ENCODE measurements at places on chromosomes 6 and 20.

DNA sequence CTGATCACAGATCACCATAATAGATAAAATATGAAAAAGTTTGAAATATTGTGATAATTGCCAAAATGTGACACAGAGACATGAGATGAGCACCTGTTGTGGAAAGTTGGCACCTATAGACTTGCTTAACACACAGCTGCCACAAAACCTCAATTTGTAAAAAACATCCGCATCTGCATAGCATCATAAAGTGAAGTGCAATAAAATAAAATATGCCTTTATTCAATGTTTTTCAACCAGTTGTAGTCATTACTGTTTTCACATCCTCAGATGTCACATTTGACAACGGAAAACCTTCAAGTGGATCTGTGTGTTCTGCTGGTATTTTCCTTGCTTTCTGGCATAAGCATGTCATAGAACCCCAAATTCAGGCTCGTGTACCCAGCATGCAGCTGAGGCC lies 50.2 kb upstream of the IFNGR1 start:
- no peak for DNase-seq

GRCh38 chr6:36800223-36801076 lies 38.8 kb downstream of the CPNE5 start:
- DNase-seq = no peak

GRCh38 chr6:3312604-3313231 lies 54.0 kb downstream of the PSMG4 start:
- no peak for DNase-seq

- DNase-seq = no peak
Measured at GRCh38 chr20:44856856-44857448, 28.6 kb upstream of the YWHAB start.

- DNase-seq = no peak
Measured at GRCh38 chr6:11766589-11767450, 11.8 kb downstream of the ADTRP start.

DNA sequence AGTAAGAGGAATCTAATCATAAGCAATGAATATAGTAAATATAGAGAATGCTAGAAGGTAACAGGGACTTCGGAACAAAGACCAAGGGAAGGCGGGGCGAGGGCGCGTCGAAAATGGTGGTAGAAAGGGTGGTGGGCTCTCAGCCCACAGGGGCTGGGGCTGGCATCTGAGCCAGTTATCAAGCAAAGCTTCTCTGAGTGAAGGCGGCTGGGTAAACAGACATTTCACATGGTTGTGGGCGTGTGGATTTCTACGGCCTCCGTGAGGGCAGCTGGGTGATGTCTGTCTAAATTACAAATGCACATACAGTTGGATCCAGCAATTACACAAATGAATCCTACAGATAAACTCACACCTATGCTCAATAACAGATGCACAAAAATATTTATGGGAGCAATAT lies 56.6 kb downstream of the TOX2 start:
- DNase-seq = no peak

GRCh38 chr6:165552248-165552736 lies 110.7 kb downstream of the PDE10A start:
- no peak for DNase-seq

DNA sequence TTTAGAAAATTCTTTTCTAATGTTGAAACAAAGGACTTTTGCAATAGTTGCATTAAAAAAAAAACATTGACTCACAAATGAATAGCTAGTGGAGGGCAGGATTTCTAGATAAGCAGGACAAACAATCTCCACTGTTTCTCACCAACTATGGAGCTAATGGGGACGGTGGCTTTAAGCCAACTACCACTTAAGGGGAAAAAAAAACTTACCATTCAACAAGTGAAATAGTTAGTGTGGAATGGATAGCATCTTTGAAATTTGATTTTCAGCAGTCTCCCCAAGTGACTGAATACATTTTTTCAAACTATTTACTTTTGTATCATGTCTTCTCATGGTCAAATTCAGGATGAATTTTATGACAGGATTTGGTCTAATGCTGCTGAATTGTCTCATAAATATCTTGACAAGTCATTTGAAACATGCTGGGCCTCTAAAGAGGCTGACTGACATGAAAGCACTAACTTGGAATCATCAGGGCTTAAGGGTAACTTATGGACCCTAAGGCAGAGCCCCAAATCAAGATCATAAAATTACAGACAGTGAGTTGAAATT lies 100.5 kb downstream of the EYA4 start:
- no peak for DNase-seq

All from GM13976 (cell line).